ENCODE measurements at places on chromosomes 4 and X. TPM values are rescaled to one million over a fixed set of nuclear protein-coding genes. Genes with fewer than 3 reads are reported as not detected.

GRCh38 chr4:16573206-16573605 lies 325.2 kb downstream of the LDB2 start:
- DNase-seq = peak; percentile 20

- no peak for DNase-seq
Measured at GRCh38 chr4:180674619-180675358, 1568.4 kb upstream of the TENM3 start.

DNA sequence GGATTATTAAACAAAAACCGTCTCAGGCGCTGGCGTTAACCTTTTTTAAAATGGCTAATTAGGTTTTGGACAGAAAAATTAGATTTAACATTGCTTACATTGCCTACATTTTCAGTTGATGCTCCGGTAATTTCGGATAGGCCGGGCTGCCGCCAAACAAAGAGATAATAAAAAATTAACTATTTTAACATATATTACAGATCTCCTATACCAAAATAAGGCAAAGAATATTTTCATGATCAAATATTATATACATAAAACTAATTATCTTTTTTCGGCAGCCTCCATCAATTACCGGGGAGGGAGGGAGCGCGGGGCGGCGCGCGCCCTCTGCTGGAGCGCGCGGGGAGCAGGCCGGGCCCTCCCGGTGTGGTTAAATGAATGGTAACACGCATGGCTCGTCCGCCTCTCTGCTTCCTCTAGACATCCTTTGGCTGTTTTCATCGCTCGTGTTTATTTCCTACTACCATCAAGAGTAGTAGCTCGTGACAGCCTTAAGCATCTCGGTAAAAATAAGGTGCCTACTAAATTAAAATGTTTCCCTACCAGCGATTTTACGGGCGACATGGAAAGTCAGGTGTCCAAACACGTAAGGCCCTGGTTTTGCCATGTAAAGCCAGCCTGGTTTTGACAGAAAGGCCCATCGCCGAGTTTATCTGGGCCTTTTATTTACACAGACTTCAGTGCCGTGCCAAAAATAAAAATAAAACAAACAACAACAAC lies 52.4 kb upstream of the TMEM33 start:
- DNase-seq = peak; percentile 39

- DNase-seq = no peak
Measured at GRCh38 chr4:996030-996996, 3.1 kb upstream of the SLC26A1 start.

DNA sequence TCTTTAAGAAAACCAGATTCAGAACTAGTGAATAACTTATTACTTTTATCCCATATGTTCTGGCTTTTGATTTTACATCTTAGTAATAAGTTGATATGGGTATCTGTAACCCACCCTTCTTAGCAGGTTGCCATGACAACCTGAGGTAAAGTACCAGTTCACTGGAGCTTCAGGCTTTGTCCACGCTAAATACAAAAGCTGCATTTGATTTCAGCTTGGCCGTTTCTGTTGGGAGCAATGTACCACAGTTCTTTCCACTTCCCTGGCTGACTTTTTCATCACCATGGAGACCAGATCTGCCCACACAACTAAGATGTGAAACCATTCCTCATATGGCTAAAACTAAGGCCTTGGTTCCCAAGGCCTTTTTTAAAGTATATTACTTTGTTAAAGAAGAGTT lies 26.1 kb downstream of the KLHL34 start:
- peak; percentile 30 for DNase-seq

DNA sequence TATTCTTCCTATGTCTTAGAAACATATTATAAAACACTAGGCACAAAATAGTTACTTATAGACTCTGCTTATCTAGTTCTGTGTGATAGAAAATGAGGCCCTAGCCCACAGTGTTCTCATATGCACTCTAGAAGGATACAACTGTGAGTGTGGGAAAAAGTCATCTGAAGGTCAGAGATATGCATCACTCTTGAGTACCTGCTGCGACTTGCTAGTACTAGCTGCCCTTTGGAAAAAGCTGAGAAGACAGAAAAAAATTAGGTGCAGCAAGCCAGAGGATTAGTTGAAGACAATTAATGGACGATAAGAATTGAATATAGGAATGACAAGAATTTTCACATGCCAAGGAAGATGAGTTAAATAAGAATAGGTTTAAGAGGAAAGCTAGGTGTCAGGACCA lies 61.3 kb downstream of the MTHFD2L start:
- no peak for DNase-seq

GRCh38 chrX:102652031-102652688 lies 877 bp downstream of the GPRASP1 start:
- DNase-seq = peak; percentile 50

DNA sequence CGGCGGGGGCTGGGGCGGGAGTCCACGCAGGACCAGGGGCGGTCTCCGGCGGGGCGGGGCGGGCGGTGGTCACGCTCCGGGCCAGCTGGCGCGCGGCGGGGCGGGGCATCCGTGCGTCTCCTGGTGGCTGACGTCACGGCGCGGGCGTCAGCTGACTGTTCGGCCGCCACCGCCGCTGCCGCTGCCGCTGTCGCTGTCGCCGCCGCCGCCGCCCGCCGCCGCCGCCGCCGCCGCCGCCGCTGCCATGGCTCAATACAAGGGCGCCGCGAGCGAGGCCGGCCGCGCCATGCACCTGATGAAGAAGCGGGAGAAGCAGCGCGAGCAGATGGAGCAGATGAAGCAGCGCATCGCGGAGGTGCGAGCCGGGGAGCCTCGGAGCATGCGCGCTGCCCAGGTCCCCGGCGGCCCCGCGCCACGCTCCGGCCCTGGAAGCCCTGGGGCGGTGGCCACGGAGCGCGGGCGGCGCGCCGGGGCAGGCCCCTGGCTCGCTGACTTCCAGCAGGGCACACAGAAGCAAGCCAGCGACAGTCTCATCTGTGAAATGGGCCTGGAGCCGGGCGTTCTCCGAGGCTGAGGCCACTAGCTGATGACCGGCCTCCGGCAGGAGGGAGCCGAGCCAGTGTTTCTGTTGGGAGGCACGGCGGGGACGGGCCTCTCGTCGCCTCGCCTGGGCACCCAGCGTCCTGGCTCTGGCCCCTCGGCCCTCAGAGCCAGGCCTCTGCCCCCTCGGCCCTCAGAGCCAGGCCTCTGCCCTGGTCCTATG lies at the start of gene FAM50A:
Gene FAM50A (plus strand): TSS at position 150 of the 763 bp plus-strand sequence. CDS start 95 bp downstream, at position 245.
- peak; percentile 47 for DNase-seq

DNA sequence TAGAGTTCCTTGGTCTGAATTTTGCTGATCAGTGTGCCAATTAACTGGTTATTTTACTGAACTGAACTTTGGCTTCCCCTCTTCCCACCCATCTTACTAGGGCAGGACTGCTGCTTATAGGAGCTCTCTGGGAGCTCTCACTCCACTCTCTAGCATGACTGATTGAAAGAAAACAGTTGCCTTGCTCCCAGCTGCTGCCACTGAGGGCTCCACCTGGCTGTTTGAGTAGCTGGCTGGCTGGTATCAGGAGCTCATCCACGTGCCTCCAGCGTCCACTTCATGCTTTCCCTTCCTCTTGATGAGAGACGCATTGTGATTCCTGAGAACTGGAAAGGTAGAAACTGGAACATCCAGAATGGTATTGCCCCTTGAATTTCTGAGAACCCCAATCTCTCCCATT lies 73.0 kb upstream of the KLHL13 start:
- no peak for DNase-seq

- peak; percentile 25 for DNase-seq
Measured at GRCh38 chr4:151743128-151743854, 17.5 kb downstream of the GATB start.

- no peak for DNase-seq
Measured at GRCh38 chr4:94758141-94758699, 465 bp downstream of the BMPR1B start.

- no peak for DNase-seq
Measured at GRCh38 chrX:24672701-24673190, 21.0 kb upstream of the POLA1 start.

GRCh38 chr4:147955827-147956558 lies 224.1 kb downstream of the ARHGAP10 start:
- DNase-seq = no peak

DNA sequence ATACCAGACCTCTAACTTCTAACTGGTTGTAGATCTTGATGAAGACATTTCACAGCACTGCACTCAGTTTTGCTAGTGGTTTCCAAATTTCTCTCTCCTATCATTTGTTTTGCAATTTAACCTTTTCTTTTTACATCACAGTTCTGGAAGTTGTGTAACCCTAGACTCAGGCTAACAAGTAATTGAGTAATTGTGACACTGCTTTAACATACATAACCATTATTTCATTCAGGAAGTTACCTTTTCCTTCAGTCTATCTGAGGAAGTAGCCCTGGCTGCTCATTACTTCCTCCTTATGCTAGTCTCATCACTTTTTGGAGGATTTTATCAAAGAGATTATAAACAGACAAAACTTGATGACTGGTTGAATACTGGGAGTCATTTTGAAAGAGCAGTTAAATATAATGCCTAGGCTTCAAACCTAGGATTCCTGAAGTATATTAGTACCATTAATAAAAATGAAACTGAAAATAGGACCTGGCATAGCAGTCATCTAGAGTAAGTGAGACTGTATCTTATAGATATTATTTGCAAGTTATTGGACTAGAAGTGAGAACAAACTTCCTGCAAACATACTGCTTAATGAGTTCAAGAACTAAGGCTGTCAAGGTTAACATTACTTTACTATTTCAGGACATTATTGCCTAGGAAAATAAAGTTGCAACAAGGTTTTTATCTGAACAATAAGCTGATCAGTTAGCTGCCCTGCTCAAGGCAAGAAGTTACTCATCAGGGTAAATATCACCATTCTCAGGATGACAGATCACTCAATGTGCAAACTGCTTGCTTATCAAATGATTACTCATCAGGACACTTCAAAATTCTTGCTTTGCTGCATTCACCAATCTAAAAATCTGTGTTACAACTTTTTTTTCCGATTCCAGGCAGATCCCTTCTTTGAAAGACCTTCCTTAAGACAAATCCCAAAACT lies 25.6 kb upstream of the TEX13C start:
- DNase-seq = no peak

DNA sequence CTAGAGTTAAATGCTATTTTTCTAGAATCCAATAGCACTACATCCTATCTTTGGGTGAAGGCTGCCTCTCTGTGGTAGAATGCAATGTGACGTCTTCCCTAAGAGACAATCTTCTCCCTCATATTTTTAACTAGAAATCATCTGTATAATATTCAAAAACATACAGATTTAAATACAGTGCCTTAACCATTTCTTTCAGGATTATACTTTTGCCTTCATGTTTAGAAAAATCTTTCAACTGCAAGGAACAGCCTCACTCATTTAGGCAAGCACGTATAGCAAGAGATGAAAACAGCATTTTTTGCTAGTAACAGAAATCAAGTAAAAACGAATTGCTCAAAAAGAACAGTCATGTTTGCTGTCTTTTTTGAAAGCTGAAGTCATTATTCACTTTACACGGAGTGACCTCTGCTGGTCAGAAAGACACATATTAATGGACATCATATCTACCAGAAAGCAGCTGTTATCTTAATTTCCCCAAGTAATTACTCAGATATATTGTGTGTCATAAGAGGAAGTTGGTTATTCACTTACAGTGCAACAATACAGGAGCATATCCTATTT lies 422.3 kb downstream of the STPG2 start:
- peak; percentile 25 for DNase-seq

DNA sequence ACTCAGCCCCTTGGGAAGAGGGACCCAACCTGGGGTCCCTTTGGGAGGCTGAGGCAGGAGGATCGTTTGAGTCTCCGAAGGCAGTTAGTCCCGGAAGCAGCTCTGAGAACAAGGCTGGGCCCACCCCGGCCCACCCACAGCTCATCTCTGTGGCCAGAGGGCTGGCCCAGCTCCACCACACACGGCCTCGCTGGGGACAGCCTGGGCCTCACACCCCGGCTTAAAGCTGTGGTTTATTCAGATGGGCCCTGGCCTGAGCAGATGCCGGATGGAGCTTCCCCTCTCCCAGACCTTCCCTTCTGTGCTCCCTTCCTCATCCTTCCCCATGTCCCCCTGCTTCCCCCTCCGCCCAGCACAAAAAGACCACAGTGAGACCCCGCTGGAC lies 54.4 kb downstream of the FAM53A start:
- DNase-seq = no peak

GRCh38 chr4:13302876-13303275 lies 181.3 kb downstream of the RAB28 start:
- DNase-seq = peak; percentile 27

- no peak for DNase-seq
Measured at GRCh38 chr4:21577056-21577455, 371.5 kb downstream of the KCNIP4 start.

GRCh38 chr4:78940752-78941151 lies 1.5 kb upstream of the PAQR3 start:
- no peak for DNase-seq

DNA sequence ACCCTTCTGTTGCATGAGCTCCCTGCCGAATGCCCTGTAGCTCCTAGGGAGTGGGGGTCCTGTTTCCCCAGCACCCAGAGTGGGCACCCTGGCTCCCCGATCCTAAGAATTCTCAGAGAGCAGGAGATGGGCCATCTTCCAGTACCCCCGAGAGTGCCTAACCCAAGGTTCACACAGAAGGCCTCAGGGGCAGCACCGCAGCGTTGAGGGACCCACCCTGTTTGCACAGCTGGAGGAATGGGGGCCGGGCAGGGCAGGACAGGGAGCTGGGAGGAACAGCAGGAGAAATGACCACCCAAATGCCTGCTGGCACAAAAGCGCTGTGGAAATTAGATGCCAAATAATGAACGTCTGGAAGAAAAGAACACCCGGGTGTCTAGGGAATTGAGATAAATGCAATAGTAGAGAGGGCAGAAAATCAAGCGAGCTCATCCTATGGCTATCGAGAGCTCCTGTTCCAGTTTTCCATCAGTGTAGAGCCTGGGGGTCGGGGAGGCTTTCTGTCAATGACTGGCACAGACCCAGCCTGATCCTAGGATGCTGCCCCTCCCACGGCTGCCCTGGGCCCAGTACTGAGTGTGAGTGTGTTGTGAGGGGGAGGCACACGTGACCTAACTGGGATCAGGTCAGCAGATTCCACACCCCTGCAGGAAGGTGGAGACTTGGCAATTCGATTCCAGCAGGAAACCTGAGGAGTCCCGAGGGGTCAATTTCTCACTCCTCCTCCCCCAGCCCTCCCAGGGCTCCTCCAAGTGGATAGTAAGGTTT lies 25.7 kb downstream of the SEPTIN6 start:
- DNase-seq = no peak

GRCh38 chr4:12679217-12679616 lies 804.9 kb downstream of the RAB28 start:
- DNase-seq = no peak

GRCh38 chr4:8410066-8410625 lies 30.4 kb downstream of the ACOX3 start:
- DNase-seq = no peak

DNA sequence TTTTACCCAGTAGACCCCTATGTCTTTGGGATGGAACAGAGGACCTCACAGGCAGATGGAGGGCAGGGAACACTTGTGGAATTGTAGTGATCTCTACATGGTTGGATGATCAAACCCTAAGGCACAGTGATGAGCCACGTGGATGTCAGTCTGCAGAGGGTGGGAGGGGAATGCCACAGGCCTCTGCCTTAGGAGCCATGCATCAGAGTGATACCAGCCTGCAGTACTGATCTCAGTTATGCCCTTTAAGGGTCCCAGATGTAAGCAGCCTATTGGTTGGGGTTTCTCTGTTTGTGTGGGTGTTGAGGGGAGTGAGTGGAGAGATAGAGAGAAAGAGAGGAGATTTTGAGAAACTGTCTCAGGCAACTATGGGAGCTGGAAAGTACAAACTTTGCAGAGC lies 39.9 kb upstream of the XAGE1B start:
- no peak for DNase-seq

Gene CAMK2D
- 196 TPM for total RNA-seq

Gene CSAG3
- total RNA-seq = not detected

Gene ARHGEF38
- total RNA-seq = not detected

Gene DCLK2
- 14.0 TPM for total RNA-seq

Gene REELD1
- not detected for total RNA-seq

Gene CTAG1B
- total RNA-seq = not detected

Gene RHOXF1
- not detected for total RNA-seq

Gene LRIT3
- total RNA-seq = under 0.01 TPM
